MG63 (cell line): ENCODE measurements at places on chromosomes 2 and 18. TPM values are rescaled to one million over a fixed set of nuclear protein-coding genes. Genes with fewer than 3 reads are reported as not detected.
A peak's percentile ranks its signal among the peaks of the same experiment; 100 is the strongest.

- no peak for DNase-seq
Observed at GRCh38 chr2:205352094-205352493, 330.2 kb upstream of the NRP2 start.

GRCh38 chr2:104046466-104046865, 807.4 kb upstream of the POU3F3 start:
- DNase-seq, result no peak

- peak; percentile 87 for DNase-seq
Observed at GRCh38 chr2:8090748-8091700, 590.8 kb upstream of the ID2 start.

DNA sequence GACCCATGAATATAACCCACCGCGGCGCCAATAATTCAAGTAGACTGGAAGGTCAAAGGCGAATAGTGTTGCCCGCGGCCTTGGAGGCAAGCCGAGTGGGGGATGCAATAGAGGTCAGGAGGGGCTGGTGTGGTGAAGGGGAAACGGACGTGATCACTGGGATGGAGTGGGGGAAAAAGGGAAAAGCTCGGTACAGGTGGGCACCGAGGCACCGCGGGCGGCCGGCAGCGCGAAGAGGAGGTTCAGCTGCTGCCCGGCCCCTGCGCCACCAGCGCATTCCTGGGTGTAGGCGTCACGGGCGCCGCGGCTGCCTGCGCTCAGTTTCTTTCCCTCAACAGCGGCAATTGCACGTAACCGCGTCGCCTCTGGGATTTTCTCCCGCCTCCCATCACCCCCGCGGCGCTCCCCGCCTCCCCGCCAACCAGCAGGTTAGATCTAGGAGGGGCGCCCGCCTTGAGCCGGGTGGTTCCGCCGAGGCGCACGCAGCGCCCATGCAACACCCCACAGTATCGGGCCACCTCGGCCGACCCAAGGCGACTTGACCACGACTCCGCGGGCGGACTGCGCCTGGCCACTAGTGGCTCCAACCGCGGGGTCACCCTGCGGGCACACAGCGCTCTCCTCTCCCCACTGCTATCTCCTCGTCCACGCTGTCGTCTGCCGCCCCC, 1.5 kb downstream of the RND3 start:
- peak; percentile 85 for DNase-seq

DNA sequence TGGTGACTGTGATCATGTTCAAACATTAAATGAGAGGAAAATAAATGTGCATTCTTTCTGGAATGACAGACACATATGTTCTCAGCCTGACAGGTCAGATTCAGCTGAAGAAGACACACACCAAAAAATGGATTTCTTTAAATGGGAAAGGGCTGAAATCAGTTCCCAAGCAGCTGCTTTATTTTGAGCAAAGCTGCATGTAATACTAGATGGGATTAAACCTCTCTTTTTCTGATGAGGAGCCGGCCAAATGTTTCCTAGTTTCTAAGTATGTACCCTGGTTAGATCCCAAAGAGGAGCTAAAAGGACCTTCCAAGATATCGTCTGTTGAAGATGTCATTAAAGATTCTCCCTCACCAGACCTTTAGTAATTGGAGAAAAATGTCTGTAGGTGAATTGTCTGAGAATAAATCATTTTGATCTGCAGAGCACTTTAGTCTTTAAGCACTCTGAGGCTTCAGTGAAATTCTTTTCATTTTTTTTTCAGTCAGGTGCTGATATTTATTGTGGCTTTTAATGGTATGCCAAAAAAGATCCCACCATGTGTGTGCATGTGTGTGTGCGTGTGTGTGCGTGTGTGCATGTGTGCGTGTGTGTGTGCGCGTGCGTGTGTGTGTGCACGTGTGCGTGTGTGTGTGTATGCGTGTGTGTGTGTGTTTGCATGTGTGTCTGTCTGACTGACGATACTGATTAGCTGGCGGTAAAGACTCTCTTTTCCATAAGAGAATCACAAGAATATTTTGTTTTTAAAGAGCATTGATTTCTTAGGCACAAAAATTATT, 175.8 kb downstream of the IRS1 start:
- no peak for DNase-seq

- DNase-seq, result no peak
Observed at GRCh38 chr2:190320696-190321095, 1.1 kb upstream of the HIBCH start.

DNA sequence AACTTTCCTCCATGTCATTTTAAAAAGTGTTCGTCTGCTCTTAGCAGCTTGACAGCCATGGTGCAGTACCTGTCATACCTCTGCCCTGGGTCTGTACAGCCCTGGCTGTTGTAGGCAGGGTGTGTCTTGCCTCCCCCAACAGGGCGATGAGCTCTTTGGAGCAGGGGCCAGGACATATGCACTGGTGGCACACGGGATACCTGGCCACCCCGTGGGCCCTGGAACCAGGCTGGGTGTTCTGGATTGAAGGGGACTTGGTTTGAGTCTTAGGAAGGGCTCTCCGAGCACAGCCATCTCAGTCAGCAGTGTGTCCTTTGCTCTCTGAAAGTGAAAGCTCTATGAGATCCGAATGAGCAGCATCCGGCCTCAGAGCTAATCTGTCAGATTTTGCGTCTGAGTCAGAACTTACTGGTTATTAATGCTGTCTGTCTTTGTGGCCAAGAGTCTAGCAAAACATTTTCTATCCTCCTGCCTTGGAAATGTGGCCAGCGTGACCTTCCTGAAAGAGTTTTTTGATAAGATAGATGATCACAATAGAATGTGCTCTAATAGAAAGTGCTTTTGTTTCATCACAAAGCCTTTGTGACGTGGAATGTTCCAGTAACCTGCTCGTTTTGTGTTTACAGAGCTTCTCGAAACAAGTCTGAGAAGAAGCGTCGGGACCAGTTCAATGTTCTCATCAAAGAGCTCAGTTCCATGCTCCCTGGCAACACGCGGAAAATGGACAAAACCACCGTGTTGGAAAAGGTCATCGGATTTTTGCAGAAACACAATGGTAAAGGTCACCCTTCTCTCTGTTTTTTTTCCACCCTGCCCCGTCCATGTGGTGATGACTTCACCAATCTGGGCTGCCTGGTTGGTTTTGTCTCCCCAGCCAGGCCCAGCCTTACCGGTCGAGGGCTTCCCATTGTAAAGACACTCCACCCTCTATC, 77.3 kb upstream of the RPL31 start:
- DNase-seq, result no peak

DNA sequence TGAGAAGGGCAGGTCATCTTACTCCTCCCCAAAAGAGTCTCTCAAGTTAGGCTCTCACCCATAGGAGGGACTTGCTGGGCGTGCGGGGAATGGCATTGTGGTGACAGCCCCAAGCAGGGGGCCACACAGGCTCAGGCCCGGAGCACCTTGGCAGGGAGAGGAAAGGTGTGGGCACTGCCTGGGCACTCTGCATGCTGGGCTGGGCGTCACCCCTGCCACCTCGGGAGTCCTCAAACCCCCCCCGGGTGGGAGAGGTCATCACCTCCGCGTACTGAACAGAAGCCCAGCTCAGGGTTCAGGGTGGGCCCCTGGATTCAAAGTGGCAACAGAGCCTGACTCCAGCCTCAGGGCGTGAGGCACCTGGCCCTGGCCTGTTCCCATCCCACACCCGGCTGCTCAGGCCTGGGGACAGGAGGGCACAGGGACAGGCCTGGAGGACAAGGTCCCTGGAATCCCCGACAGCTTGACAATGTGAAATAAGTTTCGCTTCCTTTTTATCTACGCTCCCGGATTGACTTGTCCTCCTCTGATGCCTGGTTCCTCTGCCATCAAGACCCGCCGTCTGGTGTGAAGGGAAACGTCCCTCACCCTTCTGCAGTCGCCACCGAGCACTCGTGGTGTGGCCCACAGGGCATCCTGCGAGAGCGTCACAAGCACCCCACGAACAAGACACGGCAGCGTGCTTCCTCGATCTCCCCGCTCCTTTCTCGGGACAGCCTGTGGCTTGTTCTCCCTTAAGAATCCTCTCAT, 97.8 kb downstream of the HDAC4 start:
- no peak for DNase-seq

GRCh38 chr2:20916604-20917286, 93.8 kb upstream of the LDAH start:
- peak; percentile 76 for DNase-seq

DNA sequence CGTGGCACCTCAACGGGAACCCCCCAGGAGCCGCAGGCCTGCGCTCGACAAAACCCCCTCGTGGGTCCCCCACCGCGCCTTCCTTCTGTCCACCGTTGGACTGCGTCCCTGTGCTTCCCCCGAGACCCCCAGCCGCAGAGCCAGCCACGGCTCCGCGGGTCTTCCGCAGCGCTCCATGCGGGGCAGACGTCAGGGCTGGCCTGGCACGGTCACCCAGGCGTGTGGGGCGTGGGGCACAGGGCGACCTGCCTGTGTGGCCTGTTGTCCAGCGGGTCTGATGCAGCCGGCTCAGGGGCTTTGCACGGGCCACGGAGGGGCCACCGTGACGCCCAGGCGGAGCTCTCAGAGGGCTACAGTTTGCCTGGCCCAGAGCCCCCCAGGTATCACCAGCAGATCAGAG, 11.0 kb downstream of the NFATC1 start:
- DNase-seq, result no peak

DNA sequence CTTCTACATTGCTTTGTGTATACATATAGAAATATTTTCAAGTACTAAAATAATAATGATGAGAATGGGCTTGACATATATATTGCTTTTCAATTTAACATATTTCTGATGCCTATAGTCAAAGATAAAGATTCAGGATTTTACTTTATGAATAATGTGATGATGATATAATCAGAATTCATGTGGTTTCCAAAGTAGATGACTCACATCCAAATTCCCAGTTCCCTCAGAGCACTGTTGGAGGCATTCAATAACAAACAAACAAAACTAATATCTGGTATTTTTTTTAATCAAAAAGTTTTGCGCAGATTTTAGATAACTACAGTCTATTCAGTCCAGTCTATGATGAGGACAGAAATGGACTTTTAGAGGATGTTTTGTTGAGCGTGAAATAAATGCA, 2094.5 kb upstream of the CELF4 start:
- no peak for DNase-seq

DNA sequence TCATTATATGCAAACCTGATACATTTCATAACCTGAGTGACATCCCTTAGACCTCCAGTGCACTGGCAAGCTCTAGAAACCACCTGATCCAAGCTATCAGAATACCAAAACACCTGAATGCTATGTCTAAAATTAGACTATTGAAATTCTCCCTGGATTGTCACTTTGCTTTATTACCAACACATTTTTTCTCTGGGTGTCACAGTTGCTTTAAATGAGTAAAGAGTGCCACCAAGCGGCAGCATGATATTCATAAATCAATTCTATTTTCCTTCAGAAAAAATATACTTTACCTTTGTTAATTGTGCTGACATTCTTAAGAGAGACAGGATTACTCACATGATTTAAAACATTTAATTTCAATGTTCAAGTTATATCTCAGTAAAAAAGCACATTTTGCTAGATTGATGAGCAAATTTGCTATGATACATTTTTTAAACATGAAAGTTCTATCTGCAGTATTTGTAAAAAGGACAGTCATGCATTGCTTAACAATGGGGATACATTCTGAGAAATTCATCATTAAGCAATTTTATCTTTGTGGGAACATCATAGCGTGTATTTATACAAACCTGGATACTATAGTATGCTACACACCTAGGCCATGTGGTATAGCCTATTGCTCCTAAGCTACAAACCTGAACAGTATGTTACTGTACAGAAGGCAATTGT, 338.4 kb upstream of the SLC39A10 start:
- no peak for DNase-seq

DNA sequence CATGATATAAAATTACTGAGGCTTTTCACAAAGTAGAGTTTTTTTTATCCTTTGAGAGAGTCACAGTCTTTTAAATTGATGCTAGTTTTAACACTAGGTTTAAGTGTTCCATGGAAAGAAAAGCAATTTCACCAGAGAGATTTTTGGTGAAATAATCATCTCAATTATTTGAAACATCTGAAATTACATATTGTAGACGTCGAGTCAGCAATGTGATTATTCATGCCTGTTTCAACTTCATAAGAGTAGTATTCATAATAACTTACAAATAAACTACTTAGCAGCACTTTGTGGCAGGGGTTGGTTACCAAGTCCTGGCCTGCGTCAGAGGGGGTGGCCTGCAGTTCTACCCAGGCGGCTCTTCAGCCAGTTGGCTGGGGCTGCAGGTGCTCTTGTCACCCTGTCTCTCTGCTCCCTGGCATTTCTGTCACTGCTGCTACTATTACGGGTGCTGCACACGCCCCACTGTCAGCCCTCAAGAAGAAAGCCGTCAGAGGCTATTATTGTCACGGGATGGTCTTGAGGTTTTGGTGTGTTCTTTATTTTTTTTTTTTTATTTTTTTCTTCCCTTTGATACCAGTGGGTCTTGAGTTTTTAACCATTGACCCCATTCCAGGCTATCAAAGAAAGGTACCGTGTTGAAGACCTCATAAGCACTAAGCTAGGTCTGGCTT, 50.4 kb downstream of the MALT1 start:
- DNase-seq, result no peak

GRCh38 chr2:224572338-224572737, 12.8 kb downstream of the CUL3 start:
- DNase-seq, result no peak

DNA sequence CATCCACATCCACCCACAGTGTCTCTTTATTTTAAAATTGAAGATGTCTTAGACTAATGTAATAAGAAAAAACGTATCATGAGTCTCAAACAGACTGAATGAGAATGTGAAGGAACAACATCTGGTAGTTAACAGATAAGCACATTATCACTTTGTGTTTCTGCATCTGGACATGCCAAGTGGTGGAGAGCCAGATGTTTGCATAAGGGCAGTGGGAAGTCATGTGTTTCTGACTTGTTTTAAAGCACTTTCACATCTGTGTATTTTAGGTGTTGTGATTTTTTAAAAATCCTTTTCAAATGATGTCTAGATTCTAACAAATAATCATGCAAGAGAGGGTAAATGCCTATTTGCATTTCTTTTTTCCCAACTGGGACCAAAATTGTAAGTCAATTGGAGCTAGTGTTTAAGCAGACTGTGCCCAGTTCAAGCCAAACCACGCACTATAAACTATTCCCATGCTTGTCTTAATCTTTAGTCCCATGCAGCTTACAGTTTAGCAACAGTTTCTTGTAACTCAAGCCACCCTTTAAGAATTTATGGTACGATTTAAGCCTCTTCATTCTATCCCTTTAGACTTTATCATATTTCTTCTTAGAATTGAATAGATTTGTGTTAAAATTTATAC, 272.7 kb upstream of the DOK6 start:
- no peak for DNase-seq

The OXER1 gene
- not detected in 2 replicates for total RNA-seq

The G6PC2 gene
- total RNA-seq, result not detected in 2 replicates

The CD8A gene
- not detected in 2 replicates for total RNA-seq

The IL1F10 gene
- not detected in 2 replicates for total RNA-seq

The MC2R gene
- not detected in 2 replicates for total RNA-seq

The ERBB4 gene
- 0.07 TPM in 1 of 2 replicates, not detected in the other for total RNA-seq

The PROKR1 gene
- total RNA-seq, result not detected in 2 replicates

The RESP18 gene
- total RNA-seq, result not detected in 2 replicates

The MBD1 gene
- 28.2 and 34.4 TPM in 2 replicates for total RNA-seq

The ASB18 gene
- not detected in 2 replicates for total RNA-seq
